ENCODE measurements at places on chromosomes 1 and 21.

DNA sequence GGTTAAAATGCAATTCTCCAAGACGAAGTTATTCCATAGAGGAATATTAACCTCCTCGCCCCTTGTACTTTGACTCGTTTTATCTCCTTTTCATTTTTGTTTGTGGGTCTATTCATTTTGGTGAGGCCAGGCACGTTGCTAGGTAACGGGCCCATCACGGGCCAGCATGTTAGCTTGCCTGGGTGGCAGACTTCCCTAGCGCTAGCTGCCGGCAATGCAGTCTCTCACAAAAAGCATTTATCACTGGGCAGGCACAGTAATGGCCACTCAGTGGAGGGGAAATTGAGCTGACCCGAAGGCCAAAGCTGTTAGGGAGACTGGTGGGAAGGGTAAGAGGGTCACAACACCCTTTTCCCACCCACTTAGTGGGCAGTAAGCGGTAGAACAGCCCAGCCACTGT is 234.4 kb upstream of the FOXD3 start:
- no peak for DNase-seq

DNA sequence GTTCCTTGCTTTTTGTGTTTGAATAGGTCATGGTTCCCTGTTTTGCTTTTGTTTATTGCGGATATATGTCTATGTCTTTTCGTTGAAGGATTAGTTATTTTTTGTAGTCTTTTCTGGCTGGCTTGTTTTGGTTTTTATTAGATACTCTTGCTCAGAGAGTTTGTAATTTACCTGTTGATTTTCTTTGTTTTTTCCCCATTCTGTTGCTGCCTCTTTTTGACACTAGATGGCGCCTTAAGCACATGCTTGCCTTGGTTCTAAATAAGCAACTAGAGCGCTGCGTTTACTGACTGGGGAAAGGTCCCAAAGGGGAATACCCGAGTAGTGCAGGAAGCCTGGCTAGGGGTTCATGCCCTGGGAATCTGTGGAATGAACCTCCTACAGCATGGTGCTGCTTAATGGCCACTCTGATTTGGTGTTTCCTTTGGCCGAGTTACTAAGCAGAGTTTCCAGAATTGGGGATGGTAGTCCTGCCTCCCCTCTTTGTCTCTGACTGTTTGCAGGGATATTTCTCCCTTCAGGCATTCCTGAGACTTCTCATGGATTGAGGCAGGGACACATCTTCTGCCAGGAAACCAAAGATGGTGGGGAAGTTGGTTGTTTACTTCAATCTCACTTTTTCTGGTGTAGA is 143.2 kb downstream of the PTPRU start:
- peak; percentile 49 for DNase-seq

DNA sequence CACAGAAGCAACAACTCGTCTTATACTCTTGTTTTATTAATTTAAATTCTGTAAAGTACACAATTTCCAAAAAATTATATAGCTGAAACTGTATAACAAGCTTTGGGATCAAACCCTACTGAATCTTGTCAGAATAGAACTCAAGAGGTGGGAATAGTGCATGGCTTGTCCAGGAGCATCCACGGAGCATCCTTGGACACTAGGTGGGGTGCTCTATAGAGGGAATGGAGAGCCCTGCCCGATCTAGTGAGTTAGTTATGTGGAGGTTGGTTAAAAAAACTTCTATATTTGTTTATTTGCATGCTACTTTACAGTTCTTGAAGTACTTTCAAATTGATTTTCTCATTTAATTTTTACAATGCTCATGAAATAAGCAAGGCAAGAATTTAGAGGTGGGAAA is 28.3 kb downstream of the ROR1 start:
- no peak for DNase-seq

GRCh38 chr1:155130272-155131006 is 2.8 kb downstream of the EFNA1 start:
- peak; percentile 51 for DNase-seq

DNA sequence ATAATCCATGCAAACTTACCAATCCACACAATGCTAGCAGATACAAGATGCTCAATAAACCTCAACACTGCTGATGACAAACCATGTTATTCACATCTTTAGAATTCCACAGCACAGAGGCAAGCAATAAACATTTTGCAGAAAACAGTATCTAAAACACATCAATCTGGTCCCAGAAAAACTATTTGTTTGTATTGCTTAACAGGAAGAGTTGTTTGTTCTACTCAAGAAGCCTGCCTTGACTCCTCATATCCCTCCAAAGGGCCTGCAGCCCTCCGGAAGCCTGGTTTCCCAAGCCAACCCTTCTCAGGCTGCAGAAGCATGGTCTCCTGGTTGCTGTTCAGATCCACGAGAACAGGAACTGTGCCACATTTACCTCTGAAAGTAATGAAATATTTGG is 139.7 kb downstream of the RERE start:
- no peak for DNase-seq

DNA sequence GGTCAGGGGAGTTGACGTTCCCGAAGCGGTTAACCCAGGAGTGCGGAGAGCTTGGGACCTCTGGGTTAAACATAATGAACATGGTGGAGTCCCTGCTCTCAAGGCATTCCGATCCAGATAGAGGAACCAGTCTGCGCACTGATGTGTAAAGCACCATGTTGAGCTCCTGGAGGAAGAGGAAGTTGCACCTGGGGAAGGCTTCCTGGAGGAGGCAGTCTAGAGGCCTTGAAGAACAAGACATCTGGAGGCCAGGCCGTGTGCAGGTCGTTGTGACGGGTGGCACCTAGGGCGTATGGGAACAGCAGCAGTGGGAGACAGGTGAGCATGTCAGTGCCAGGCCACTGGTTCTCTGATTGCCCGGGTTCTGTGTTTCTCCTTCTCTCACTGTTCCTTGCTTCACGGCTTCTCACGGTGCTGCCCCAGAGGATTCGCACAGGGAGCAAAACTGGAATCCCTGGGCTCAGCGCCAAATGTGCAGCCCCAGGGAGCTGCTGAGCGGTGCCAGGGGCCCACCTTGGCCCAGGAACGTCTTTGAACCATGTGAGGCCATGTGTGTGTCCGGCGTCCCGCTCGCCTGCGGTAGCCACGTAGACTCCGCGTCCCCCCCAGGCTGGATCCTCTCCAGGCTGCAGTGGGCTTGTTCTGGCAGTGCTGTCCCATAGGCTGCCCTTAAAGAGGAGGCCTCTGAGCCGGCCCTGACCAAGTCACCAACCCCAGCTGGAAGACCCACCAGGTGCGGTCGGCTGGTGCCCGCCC is 122.9 kb upstream of the GALNT2 start:
- no peak for DNase-seq

DNA sequence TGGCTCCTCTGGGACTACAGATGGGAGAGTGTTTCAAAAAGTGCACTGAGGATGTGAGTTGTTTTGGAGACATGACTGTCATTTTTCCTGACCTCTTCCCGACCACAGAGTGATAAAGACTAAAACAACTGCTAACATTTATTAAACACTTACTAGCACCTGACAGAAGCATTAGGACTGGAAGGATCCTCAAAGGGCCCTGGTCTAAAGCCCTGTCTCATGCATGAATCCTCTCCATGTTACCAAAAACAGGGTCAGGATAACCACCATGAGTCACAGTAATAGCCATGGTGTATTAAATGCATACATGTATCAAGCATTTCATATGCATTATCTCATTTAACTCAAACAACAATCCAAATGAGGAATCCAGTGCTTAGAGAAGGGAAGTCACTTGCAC is 11.5 kb downstream of the CYB5RL start:
- DNase-seq = no peak

DNA sequence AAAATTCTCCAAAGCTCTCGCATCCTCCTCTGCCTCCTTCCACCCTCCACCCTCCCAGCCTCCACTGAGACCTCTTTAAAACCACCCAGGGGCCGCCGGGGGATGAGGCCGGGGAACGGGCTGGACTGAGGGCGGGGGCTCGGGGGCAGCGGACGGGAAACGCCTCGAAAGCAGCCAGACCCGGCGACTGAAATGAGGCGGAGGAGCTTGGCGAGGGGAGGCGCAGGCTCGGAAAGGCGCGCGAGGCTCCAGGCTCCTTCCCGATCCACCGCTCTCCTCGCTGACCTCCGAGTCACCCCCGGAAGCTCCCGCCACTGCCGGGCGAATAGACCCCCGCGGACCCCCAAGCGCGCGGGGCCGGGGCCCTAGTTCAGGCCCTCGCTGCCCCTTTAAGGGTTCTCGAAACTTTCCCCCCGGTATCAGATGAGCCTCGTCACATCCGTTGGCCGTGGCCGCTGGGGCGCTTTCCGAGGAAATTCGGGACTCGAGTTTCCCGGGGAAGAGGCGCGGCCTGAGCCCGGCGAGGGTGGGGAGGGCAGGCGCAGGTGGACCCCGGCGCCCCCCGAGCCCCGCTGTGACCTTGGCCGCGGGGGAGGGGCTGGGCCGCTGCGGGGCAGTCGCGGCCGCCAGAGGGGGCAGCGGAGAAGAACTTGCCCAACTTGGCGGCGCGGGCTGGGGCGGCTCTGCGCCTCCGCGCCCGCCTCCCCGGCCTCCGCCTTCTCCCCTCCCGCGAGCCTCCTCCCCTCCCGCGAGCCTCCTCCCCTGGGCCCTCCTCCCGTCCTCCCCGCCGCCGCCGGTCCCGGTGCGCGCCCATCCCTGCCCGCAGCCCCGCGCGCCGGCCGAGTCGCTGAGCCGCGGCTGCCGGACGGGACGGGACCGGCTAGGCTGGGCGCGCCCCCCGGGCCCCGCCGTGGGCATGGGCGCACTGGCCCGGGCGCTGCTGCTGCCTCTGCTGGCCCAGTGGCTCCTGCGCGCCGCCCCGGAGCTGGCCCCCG is at the start of gene BACE2:
BACE2 (plus strand) TSS at position 813 of the 995 bp plus-strand sequence; CDS start at position 917, 104 bp downstream.
- DNase-seq = peak; percentile 86

- no peak for DNase-seq
Observed at GRCh38 chr1:16207318-16208269, 4.9 kb downstream of the ARHGEF19 start.

- no peak for DNase-seq
Observed at GRCh38 chr21:38796424-38796823, 9.3 kb upstream of the ETS2 start.

GRCh38 chr1:202160377-202160940 is at the start of gene PTPN7:
Gene PTPN7 (minus strand): TSS chr1:202160602. CDS start chr1:202159402, 1,200 bp downstream.
- peak; percentile 93 for DNase-seq

- no peak for DNase-seq
Observed at GRCh38 chr1:179825798-179826460, 51.7 kb downstream of the TOR1AIP2 start.

GRCh38 chr1:170164103-170164763 is 18.5 kb downstream of the NTMT2 start:
- DNase-seq = no peak

- DNase-seq = no peak
Observed at GRCh38 chr1:205230982-205231381, 3.2 kb downstream of the TMCC2 start.

DNA sequence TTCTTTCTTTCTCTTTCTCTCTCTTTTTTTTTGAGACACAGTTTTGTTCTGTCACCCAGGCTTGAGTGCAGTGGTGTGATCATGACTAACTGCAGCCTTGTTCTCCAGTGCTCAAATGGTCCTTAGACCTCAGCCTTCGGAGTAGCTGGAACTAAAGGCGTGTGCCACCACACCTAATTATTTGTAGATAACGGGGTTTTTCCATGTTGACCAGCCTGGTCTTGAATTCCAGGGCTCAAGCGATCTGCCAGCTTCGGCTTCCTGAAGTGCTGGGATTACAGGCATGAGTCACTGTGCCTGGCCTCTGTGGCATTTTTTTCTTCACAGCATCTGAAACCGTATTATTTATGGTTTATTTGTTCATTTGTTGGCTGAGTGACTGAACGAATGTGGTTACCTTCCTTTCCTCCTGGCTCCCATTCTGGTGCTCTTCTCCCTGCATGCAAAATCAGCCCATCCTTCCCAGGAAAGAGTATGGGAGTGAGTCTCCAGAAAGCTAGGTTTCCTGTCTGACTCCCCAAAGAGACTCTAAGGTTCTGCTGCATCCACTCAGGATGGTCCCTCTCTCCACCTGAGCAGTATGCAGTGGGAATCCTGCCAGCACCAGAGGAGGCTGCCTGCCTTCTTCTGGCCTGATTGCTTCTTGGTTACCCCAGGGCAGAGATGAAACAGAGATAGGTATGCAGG is 155.0 kb upstream of the BEND5 start:
- DNase-seq = no peak

- no peak for DNase-seq
Observed at GRCh38 chr1:201248721-201249559, 34.4 kb upstream of the PKP1 start.

DNA sequence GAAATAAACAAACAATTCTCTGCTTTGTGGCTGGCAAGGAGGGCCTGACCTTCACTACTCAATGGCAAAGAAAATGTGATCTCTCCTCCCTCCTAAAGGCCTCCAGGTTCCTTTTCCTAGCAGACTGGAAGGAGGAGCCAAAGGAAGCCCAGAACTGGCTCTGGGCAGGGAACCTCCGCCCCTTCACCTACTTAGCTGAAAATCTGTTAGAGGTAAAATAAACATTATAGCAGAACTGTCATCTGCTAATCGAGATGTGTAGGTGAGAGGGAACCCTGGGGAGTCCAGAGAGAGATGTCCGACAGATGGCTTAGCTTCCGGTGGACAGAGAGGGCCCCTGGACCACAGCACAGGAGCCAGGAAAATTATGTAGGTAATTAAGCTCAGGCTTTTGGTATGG is 75.2 kb upstream of the KCNA3 start:
- DNase-seq = no peak

DNA sequence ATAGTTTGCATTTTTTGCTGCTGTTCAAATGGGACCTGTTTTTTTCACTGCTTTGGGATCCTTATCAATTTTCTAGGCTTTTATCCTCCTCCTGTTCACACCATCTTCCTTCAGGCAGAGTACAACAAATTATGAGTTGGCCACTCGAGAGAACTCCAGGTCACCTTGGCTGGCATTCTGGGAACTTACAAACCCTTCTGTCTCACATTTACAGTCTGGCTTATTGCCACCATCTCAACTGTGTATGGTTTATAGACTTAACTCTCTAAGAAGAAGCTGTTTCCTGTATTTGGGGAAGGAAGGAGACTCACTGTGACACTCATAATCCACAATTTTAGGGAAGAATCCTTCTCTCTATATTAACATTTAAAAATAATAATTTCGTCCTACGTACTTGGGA is 5.4 kb upstream of the ZNF691 start:
- no peak for DNase-seq

DNA sequence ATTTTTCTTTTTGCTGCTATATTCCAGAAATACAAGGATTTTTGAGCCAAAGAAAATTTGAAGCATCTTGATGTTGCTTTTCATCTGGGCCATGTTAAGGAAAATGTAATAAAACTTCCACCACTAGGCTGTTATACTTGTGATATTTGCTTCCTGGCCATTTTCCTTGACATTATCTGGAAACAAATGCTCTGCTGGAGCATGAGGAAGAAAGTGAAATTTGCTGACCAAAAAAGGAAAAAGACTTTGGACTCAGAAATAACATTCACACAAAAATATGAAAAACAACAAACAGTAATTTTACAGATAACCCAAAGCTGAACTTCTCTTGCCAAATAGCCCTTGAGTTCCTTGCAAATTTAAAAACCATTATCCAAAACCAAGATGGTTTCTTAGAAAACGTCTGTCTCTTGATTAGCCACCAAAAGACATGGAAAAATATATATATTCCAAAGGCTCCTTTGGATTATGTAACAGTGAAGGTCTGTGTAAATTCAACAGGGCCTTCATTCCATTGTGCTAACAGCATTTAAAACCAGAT is 344.5 kb downstream of the LMX1A start:
- DNase-seq = no peak
